ENCODE measurements at places on chromosomes 4 and X.

- DNase-seq = no peak
Measured at GRCh38 chr4:33302321-33302720, 2582.2 kb downstream of the PCDH7 start.

DNA sequence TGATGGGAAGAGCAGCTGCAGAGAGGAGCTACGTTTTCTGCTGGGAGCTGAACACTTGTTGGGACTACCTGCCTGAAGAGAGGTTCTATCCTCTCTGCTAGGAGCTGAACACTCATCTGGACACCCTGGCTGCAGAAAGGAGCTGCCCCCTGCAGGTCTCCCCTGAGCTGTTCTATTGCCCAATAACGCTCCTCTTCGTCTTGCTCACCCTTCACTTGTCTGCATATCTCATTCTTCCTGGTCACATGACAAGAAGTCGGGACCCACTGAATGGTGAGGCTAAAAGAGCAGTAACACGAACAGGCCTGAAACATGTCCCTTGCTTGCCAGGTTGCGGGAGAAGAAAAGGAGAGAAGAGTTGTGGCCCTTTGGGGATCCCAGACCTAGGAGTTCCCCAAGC lies 27.8 kb downstream of the NAA11 start:
- no peak for DNase-seq

DNA sequence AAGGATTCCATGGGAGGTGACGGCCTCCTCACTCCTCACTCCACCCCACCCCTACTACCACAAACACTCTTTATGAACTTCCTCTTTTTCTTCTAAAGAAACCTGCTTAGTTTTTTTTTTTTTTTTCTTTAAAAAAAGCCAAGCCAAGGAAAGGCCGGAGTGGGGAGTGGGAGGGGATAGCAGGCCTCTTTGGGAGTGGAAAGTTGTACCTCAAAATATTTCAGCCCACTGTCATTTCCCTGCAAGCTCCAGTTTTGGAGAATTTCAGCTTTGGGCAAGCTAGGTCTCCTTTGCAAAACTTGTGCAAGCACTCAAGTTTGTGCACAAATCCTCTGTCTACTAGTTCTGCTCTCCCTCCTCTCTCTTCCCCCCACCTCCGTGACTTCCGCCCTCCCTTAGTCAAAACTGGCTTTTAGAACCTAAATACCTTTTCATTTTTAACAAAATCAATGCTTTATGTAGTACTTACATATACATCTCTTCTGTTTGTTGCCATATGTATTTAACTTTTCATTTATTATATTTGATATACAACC lies 512 bp upstream of the ANTXR2 start:
- DNase-seq = no peak

DNA sequence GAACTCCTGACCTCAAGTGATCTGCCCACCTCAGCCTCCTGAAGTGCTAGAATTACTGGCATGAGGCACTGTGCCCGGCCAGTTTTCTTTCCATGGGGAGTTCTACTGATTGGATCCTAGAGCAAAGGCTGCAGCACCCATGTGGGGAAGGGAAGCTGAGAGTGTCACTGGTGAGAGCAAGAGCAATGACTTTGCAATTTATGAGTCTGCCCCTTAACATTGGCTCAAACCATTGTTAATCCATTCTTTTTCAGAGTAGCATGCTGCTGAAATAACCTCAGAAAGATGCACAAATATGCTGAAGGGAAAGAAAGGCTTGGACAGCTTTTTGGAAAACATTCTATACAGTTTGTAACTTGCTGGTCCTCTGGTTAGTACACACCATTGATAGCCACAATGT lies 116.4 kb upstream of the PPARGC1A start:
- DNase-seq = no peak

DNA sequence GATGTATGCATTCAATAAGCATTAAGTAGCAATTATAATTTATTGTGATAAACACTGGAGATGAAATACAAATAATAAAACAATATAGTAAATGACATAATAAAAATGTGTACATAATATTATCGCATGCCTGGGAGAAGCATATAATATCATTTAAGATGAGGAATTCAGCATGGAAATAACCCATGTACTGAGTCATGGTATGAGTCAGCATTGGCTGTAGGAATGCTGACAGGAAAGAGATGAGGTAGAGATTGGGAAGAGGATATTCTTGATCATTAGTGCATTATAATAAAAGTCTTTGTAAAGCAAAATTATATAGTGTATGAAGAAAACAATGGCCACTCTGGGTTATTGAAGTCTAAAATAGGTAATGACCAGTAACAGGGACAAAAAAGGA lies 82.8 kb downstream of the MAGEB10 start:
- no peak for DNase-seq

DNA sequence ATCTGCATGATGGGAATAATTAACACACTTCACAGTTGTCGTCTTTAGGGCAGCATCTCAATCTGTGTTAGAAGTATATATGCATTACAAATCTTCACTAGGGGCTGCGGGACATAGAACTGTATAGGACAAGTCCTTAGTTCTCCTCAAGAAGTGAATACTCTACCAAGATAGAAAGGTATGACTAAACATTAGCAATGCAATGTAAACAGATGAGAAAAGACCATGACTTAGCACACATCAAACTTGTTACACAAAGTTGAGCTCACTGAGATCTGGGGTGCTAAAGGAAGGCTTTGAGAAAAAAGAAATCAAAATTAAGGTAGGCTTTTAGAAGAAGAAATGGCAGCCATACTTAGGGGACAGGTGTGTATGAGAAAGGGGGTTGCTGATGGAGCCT lies 182.1 kb upstream of the MAP3K15 start:
- DNase-seq = no peak

- no peak for DNase-seq
Measured at GRCh38 chrX:19953145-19953544, 37.7 kb downstream of the BCLAF3 start.

DNA sequence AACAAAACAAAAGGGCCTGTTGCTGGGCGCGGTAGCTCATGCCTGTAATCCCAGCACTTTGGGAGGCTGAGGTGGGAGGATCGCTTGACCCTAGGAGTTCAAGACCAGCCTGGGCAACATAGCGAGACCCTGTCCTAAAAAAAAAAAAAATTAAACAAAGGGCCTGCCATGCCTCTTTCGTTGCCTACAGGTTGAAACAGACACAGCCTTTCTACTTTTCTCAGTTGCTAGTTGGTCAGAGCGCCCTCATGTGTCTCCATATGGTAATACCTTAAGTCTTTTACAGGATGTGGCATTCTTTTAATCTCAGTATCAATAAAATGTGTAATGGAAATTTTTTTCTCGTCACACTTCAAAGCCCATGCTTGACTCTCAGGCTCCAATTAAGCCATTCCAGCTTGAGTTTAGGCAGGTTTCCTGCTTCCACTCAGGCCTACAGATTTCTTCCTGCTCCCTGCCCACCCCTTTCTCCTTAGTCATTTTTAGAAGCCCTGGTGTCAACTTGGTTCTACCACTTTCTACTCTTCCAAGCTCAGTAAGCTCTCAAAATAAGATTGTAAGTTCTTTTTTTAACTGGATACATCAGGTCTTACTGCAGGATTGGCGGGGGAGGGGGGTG lies 4.6 kb upstream of the SOWAHD start:
- peak; percentile 53 for DNase-seq

- DNase-seq = no peak
Measured at GRCh38 chrX:49233176-49233575, at the start of gene CACNA1F. Gene CACNA1F, minus strand, starts transcription at chrX:49233340. Its CDS starts 31 bp downstream, at chrX:49233309.

DNA sequence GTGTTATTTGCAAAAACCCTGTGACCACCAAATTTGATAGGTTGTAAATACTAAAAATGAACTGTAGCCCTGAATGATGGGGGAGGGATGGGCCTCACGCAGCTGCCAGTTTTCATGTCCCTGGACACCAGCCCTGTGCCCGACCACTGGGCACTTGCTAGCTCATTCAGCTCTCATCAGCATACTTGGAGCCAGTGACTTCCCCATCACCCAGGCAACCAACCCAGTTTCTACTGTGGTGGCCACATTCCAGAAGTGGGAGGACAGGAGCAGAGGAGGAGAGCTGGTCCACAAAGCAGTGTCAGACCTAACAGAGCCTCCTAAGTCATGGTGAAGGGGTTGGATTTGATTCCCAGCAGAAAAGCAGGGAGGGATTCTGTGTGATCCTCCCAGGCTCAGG lies 128.2 kb downstream of the CPEB2 start:
- no peak for DNase-seq

DNA sequence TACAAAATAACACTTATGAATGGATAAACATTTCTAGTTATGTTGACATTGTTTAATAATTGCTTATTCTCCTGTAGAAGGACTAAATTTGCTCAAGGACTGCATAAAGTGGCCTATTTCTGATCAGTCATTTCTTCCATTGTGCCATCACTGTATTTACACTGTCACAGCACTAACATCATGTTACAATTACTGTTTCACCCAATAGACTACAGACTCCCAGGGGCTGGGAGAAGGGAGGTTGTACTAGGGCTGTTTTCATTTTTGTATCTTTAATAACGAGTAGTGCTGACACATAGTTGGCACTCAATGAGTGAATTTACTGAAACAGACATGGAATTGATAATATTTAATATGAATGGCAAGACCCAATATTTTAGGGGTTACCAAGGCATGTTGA lies 139.5 kb downstream of the SLC10A7 start:
- DNase-seq = no peak

- DNase-seq = no peak
Measured at GRCh38 chr4:164512124-164512523, 241.8 kb upstream of the SMIM31 start.

- DNase-seq = no peak
Measured at GRCh38 chr4:15027921-15028435, 25.7 kb downstream of the CPEB2 start.

DNA sequence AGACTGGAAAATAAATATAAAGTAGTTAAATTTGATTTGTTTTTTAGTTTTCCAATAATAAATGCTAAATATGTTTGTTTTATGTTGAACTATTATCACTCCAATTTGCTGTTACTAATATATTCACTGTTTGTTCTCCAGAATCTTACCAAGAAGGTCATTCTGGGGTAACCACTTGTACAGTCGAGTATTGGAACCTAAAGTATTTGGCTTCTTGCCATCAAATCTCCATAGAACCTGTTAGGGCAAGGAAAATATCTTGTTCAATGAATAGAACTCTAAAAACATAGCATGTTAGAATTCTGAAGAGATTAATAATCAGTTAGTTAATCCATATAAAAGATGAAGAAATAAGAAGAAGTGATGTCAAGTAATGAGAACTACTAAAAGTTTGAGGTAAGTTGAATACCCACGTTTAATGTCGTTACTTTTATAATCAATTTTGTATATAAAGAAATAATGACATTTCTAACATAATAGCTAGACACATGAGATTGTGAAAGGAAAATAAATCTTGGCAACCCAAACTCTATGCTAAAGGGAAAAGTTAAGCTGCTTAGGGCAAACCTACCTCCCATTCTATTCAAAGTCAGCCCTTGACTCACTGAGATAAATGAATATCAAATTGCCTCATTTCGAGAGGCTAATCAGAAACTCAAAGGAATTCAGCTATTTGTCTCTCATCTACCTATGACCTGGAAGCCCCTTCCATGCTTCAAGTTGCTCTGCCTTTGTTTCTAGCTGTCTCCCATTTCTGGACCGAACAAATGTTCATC lies 15.3 kb downstream of the UGT2B15 start:
- DNase-seq = no peak

DNA sequence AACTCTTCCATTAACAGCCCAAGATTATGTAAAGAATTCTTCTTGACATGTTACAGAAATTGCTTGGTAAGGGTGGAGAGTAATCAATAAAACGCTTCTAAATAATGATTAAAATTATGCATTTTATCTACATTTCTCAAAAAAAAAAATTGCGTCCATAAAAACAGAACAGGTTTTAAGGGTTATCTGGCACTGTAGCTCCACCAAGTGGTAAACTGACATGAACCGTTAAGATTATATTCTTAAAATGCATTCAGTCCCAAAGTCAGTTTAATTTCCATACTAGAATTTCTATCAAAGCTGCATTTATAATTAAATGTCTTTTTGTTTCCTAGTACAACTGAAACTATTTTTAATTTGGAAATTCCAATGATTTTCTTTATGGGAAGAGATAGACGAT lies 214.0 kb upstream of the UGT8 start:
- no peak for DNase-seq

DNA sequence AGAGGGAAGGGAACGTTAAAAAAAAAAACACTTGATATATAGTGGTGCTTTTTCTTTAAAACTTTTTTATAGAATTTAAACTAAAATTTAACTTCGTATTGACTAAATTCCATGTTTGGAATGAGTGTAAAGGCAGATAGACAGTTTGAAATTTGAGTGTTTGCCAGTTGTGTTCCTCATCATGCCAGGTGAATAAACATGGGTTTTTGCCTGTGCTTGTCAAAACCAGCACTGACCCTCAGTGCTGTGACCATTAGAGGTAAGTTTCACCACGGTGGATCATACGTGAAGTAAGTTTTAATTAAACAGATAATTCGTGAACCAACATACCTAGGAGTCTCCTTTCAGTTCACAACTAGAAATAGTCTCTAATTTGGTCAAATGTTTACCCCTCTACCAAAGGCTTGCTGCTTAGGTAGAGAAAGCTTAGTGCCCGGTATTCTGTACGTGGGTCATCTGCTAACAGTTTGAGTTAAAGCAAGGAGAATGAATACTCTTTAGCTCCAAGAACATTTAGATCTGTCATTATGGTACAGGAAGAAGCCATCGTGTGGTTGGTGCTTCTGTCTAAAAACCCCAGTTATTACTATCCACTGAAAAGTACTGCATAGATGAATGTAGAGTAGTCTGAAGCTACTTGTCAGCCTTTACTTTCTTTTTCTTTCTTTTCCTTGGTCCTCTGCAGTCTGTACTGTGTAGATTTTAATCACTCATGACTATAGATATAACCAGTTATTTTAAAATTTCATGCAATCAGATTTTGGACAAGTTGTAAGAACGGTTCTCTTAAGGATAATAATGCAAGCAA lies 32.7 kb downstream of the KIAA0232 start:
- no peak for DNase-seq

GRCh38 chr4:105900541-105900940 lies 5.3 kb downstream of the NPNT start:
- DNase-seq = no peak

DNA sequence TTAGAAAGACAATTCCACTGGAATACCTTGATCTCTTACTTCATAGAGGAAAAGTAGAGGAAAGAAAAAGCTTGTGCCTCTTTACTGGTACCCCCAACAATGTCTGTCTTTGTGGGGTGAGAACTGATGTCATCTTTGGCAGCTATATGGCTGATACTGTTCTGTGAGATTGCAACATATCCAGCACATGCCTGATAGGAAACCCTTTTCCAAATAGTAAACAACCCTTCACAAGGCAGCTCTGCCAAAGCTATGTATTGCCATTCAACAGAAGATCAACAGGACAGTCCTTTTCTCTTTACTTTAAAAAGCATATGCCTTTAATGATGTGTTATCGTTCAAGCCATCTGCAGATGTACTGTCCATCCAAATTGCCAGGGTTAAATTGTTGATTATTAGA lies 105.9 kb downstream of the IL1RAPL1 start:
- DNase-seq = no peak

DNA sequence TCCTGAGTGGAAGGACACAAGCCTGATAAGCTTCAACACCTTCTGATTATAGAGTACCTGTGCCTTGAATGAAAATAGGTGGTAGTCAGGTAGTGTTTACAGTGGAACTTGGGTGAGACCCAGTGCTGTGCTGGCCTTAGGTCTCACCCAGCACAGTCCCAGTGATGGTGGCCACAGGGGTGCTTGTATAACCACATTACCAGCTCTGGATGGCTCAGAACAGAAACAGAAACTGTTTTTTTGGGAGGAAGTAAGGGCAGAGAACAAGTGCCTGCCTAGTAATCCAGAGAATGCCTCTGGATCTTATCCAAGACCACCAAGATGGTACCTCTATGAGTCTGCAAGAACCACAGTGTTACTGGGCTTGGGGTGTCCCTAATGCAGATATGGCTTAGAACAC lies 171.5 kb upstream of the DIPK2B start:
- no peak for DNase-seq

All from effector CD4-positive, alpha-beta T cell (primary cell).